Right lung (tissue), 10 donors: ENCODE measurements at places on chromosomes 1 and 21. TPM values are rescaled to one million over a fixed set of nuclear protein-coding genes. Genes with fewer than 3 reads are reported as not detected.

MPL gene
- polyA plus RNA-seq: 0.99 TPM

ANXA9 gene
- polyA plus RNA-seq: 9.7 TPM

STUM gene
- polyA plus RNA-seq: 2.3 TPM

ATAD3C gene
- 4.0 TPM for polyA plus RNA-seq

NSUN4 gene
- polyA plus RNA-seq: 21.9 TPM

CR1 gene
- polyA plus RNA-seq: 0.78 TPM

USF1 gene
- polyA plus RNA-seq: 64.3 TPM

GSTM5 gene
- 64.5 TPM for polyA plus RNA-seq

PGBD5 gene
- polyA plus RNA-seq: 4.7 TPM

LRRN2 gene
- 1.3 TPM for polyA plus RNA-seq

LRRIQ3 gene
- polyA plus RNA-seq: 2.0 TPM

- DNase-seq: no peak
Observed at GRCh38 chr1:43953361-43953760, 6.6 kb downstream of the IPO13 start.

DNA sequence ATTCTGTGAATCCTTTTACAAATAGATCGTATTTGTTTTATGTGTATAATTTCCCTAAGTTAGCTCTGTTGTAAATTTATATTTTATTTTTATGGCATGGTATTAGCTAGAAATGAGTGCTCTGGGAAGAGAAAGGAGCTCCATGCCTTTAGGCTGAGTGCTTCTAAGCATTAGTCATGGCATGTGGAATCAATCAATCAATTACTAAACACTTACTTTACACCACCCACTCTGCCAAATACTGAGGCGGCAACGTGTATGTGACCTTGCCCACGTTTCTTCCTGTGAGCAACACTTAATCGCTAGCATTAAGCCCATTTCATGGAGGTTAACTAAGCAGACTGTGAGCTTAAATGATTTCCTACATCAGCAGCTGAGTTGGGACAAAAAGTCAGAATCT lies 7.2 kb upstream of the BECN2 start:
- DNase-seq: no peak

GRCh38 chr1:183638649-183639387 lies 3.2 kb upstream of the ARPC5 start:
- no peak for DNase-seq

- peak; percentile 64 for DNase-seq
Observed at GRCh38 chr21:33894736-33895288, 20.8 kb downstream of the ATP5PO start.

DNA sequence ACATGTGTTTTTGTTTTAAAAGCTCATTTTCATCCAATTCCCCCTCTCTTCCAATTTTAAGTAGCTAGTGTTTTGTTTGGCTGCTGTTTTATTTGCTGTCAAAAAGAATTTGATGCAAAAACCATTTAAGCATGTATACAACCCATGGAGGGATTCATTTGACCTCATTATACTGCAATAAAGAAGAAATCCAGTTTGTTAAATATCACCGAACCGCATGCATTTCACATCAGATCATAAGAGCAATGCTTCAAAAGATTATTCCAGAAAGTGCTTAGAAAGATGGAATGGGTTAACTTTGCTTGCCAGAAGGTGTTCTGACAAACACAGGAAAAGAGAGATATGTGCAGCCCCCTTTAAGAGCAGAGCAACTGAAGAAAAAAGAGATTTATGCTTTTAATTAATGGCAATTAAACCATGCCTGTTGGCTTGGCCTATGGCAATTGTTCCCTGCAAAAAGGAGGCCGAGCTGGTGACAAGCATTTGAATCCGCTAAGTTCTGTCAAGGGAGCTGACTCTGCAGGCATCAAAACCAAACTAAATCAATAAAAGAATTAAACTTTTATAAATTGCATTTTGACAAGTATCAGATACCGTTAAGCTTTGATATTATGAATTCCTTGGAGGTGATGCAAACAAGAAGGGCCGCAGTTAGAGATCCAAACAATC lies 14.4 kb upstream of the BARHL2 start:
- no peak for DNase-seq

DNA sequence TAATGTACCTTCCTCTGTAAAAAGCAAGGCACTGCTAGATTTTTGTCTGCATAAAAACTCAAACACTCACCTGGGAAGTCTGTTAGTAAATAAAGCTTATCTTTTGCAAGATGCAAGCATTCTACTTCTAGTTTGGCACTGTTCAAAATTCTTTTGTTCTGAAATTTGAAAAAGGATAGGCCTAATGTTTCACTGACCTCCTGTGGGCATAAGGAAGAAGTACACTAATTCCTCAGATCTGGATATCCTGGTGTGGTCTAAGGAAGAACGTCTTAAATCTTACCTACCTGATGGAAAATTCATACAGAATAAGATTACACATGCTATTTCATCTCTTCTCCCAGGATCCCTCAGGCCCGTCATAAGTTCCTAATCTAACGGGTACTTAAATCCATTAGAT lies 93.5 kb upstream of the CAMK1G start:
- DNase-seq: no peak

- DNase-seq: no peak
Observed at GRCh38 chr21:42162831-42163510, 56.0 kb upstream of the ABCG1 start.

DNA sequence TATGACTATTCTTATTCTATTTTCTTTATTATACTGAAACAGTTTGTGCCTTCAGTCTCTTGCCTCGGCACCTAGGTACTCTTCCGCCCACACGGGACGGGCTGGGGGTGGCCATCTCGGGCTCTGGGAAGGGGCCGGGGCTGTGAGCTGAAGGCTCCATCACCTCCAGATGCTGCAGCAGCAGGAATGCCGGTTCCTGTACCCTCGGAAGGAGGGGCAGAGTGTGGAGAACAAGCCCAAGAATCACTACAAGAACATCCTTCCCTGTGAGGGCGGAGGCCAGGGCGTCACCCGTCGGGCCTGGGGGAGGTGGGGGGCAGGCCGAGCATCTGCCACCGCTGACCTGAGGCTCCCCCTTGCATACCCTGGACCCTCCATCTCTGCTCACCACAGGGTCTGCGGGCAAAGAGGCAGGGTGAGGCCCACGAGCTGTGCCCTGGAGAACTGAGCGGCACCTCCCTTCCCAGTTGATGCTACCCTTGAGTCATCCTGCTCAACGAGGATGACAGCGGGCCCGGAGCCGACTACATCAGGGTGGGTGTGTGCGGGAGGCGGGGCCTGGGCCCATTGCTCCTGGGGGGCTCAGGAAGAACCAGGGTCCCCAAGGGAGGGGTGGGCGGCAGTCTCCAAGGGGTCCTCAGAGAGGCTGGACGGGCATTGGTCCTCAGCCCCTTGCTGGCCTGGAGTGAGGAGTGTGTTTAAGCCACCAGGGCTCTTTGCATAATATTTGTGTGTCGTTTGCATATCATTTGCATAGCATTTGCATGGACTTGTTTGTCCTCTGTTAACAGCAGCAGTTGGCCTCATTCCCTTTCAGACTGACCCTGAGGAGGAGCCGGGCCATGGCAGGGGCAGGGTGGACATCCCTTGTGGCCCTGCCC lies 7.5 kb downstream of the RNF223 start:
- no peak for DNase-seq

GRCh38 chr1:229714964-229715603 lies 89.0 kb downstream of the URB2 start:
- DNase-seq: no peak

DNA sequence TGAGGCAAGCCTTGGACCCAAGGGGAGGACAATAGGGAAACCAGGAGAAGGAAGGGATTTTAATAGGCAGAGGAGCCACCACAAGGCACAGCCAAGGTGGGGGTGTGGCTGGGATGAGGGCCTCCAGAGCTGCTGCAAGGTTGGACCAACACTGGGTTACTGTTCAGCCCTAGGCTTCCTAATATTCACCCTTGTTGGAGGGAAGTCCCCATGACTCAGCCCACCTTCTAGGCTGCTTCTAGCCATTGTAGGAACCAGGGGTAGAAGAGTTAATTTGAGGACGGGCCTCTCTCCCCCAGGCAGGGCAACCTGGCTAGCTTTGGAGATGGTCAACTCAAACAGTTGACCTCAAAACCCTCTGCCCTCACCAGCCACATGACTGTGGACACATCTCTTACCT lies 59.5 kb downstream of the KCNN3 start:
- no peak for DNase-seq

- DNase-seq: no peak
Observed at GRCh38 chr1:33902486-33903209, 38.8 kb downstream of the HMGB4 start.

DNA sequence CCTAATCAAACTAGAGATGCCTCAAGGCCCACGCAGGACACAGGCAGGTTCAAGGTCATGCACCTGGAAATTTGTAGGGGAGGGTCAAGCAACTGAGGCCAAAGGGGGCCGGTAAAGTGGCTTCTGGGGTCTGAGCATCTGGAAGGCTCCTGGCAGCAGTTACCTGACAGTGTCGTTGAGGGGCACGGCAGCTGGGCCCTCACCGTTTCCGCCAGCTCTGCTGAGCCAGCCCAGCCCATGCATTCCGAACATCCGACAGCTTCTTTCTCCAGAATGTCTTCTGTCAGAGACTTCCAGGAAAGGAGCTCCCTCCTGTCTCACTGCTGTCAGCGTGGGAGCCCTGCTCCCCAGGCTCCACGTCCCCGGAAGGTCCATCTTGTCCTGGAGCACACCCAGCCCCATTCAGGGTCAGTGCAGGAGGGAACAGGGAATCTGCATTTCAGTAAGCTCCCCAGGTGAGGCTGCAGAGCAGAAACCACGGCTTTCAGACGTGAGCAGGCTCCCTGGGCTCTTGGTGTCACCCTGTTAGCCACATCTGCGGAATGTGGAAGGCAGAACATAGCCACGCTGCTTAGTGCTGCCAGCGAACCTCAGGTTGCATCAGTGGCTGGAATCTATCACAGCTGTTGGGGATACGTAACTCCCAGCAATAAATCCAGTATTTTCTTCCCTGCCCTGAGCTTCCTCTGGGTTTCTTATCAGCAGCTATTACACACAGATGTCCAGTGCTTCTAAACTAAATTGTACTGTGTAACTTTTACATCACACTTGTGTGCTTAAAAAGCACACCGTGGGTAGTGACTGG lies 36.3 kb upstream of the FAM3B start:
- DNase-seq: no peak

DNA sequence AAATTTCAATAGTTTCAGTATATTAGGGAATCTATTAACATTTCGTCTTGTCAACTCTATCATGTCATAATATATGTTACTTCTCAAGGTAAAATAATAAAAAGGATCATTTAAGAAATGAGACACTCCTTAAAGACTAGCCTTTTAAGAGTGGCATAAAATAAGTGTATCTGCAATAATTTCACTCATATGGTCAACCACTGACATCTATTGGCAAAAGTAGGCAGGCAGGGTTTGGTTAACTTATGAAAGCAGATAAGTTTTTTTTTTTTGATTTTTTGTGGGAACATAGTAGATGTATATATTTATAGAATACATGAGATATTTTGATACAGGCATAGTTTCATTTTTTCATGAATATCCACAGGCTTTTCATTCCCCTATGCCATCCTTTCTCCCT lies 5.5 kb upstream of the RGS21 start:
- peak; percentile 17 for DNase-seq

DNA sequence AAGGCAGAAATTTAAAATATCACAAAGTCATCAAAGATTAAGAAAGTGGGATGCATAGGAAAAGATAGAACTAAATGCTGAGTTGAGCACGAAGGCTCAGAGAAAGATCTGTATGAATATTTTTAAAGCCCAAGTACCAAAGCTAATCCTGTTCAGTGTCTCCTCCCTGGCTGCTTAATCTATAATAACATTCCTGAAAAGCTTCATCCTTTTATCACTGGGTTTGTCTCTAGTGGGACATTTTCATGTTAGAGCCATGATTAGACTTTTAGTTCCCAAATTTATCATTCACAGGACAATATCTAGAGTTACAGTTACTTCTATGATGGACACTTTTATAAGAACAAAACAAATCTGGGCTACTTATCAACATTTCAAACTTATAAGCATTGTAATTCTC lies 38.6 kb downstream of the TNFSF18 start:
- no peak for DNase-seq

DNA sequence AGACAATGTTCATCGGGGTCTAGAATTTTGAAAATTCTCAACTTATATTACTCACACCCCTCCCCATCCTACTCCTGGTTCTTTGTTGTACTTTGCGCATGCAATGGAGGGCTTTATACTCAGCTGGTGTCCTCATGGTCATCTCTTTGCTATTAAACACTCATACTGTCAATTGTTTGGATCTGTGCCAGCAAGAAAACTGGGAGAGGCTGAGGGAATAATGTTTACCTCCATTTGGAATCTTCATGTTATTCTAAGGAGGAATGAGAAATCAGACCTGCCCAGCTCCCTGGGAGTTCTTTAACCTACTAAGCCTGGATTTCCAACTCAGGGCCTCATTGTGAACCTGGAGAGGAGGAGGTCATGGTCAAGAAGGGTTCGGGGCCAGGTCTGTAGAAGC lies 143.9 kb upstream of the DNAH14 start:
- no peak for DNase-seq

DNA sequence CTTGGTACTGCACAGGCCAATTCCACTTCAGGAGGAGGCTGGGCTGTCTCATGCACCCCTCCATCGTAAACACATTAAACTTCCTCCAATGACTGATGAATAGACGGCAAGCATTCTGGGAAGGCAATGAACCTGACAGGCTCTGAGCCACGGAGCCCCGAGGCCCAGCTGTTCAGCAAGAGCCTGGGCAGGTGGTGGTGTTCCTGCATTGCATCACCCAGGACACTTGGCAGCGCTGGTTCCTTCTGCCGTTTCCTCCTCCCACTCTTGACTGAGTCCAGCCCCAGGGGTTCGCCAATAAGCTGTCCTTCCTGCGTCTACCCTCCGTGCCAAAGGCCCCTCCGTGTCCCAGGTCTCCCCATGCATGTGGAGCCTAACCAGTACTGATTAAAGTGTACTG lies 109.8 kb downstream of the JAK1 start:
- no peak for DNase-seq

- DNase-seq: no peak
Observed at GRCh38 chr1:31135973-31136600, 70.6 kb upstream of the PUM1 start.

DNA sequence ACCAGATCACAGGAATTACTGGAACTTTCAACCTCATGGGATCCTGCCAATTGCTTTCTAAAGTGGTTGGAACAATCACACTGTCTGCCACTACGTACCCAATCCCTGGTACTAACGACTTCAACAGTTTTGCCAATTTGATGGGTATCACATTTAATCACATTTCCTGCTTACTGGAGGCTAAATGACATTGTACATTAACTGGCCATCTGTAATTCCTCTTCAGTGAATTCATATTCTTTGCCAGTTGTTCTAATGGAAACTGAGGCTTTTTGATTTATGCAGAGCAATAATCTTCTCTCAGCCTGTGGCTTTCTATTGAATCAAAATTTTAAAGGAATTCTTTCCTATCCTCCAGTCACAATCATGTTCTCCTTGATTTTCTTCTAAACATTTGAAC lies 38.2 kb downstream of the LGALS8 start:
- DNase-seq: no peak

GRCh38 chr1:247294282-247294681 lies 37.4 kb downstream of the ZNF496 start:
- DNase-seq: no peak

DNA sequence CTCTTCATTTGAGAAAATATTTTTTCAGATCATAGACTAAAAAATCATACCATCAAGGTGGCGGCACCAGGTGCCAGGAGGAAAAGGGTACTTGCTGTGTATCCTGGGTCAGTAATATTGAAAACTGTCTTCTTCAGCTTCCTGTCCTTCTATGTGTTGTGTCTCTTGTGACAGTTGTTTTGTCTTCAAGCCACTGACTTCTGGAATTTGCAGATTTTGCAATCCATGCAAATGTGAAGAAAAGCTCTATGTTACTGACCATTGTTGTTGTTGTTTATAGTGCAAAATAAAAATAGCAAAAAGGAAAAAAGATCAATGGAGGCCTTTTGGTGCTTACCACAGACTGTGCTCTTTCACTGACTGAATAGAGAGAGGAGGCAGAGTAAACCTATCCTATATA lies 83.2 kb upstream of the RHOU start:
- DNase-seq: no peak
